ENCODE measurements at places on chromosomes 16 and 17.

DNA sequence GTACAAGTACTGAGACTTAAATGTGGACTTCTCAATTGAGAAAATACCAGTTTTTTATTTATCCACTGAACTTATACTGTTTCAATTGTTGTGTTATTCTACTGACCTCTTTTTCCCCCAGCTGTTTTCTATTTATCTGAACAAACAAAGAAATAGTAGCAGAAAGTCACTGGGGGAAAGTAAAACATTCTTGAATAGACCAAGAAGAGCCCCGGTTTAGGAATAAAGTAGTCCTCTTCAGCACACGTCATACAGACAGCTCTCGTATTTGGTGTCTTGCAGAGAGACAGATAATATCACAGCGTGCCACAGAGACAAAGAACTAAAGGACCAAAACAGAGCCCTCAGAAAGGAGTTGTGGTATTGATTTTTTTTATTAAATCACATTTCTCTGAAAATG, 1159.1 kb upstream of the CDH8 start:
- no peak for DNase-seq

GRCh38 chr16:85614338-85615013, 1.4 kb downstream of the GSE1 start:
- no peak for DNase-seq

GRCh38 chr16:2791174-2791573, 3.8 kb upstream of the PRSS33 start:
- no peak for DNase-seq

DNA sequence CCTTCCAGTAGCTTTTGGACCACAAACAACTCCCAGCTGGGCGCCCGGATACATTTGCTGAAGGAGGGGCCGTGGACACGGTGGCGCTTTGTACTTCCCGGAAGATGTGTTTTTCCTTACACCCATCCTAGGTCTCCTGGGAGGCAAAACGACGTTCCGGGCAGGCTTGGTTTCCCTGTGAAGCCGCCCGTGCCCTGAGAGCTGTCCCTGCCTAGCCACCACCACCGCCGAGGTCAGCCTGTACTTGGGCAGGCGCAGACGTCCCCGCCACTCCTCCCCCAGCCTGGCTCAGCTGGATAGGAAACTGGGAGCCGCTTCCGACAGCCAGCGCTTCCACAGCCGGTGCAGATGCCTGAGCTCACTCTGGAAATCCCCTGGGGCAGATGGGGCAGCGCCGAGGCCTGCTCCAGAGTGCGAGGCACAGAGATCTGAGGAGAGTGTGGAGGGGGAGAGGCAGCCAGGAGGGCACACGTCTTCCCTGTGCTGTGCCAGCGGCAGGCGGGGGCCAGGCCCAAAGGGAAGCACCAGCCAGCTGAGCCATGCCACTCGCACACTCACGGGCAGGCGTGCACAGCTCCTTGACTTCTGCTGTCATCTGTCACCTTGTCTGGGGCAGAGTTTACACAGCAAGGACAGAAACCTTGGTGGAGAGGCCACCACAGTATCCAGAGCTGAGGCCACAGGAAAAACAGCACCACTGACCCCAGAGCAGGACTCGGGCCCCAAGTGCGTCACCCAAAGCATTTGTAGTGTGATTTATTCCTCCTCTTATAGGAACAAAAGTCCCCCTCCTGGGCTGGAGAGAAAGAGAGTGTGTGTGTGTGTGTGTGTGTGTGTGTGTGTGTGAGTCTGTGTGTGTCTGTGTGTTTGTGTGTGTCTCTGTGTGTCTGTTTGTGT, 3.0 kb downstream of the RHBDF2 start:
- no peak for DNase-seq

GRCh38 chr16:85057948-85058347, 30.4 kb downstream of the KIAA0513 start:
- DNase-seq, result no peak

DNA sequence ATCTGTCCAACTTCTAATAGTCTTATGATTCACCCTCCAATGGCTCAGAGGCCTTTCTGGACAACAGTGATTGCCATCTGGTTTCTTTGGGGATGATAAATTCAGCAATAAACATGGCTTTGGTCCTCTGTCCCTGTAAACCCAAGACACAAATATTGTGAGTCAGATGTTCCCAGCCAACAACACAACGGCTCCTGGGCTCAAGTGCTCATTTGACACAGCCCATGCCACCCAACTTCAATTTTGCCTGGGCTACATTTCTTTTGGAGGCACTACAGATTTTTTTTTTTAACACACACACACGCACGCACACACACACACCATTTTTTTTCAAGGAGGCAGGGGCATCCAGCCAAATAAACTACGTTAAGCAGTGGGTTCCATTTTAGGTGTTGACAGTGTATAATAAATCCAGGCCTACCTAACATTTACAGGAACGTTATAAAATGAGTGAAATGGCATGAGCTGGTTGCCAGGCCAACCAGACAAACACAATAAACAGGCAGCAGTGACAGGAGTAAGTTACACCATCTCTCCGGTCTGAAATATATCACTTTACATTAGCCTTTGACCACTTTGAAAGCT, 939.9 kb upstream of the SOX9 start:
- DNase-seq, result no peak

GRCh38 chr17:49123061-49123460, 9.5 kb upstream of the B4GALNT2 start:
- no peak for DNase-seq

GRCh38 chr16:51952500-51952899, 594.4 kb downstream of the TOX3 start:
- no peak for DNase-seq

GRCh38 chr16:12629271-12629670, 174.4 kb downstream of the CPPED1 start:
- DNase-seq, result no peak

- DNase-seq, result peak; percentile 62
Observed at GRCh38 chr17:78342449-78343186, 17.3 kb downstream of the SOCS3 start.

GRCh38 chr17:42307362-42307927, 19.1 kb downstream of the STAT5A start:
- no peak for DNase-seq

Data from Kasumi-1 (cell line).